ENCODE measurements at places on chromosomes 5 and 9.

- no peak for DNase-seq
Measured at GRCh38 chr9:132141948-132142594, 19.8 kb upstream of the NTNG2 start.

GRCh38 chr5:101520417-101520816 lies 617.3 kb upstream of the ST8SIA4 start:
- DNase-seq: no peak

DNA sequence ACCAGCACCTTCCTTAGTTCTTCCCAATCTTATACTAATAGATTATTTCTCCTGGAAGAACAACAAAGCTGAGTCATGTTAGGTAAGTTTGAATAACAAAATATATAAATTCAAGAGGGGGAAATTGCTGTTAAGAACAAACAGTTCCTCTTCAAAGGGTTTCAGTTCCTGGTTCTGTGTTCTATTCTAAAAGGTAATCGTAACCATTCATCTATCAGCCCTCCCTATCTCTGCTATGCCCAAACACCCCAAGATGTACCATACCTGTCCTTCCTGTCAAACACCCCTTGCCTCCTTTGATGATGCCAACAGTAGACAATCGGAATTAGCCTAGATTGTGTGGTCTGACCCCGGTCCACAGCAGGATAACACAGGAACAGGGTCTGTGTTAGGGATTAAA lies 4.2 kb upstream of the RNF180 start:
- no peak for DNase-seq

DNA sequence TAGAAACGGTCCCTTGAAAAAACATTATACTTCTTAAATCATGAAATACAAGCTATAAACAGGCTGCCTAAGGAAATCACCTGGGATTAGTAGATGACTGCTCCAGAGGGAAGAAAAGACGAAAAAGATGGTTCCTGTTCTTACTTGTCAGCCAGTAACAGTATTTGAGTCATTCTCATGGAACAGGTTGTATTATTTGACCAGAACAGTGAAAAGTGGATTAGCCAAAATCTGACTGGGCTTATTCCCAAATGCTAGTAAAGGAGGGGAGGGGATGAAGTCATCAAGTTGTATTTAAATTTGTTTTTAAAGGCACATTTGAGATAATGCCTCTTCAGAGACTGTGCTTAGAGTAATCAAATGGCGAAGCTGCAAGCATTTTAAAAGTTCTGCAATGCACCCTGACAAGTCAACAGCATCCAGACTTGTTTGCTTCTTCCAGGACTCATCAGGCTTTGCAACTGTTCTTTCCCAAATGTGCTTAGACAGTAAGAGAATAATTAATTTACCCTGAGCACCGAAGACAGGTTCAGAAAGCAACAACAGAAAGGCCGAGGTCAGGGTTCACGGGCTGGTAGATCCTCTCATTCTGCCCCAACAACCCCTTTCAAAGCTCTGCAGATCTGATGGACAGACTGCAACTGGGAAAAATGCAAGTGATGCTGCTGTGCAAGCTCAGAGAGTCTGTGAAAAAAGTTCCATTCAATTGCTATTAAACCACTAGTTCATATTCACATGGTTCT lies 800.6 kb downstream of the KCTD16 start:
- DNase-seq: no peak

GRCh38 chr5:177539411-177539810 lies 15.0 kb downstream of the FAM193B start:
- DNase-seq: peak; percentile 63

- peak; percentile 54 for DNase-seq
Measured at GRCh38 chr5:150485693-150486401, 22.1 kb upstream of the NDST1 start.

GRCh38 chr9:36437790-36438189 lies 37.7 kb upstream of the RNF38 start:
- no peak for DNase-seq
